ENCODE measurements at places on chromosomes 1 and 21. TPM values are rescaled to one million over a fixed set of nuclear protein-coding genes. Genes with fewer than 3 reads are reported as not detected.
A peak's percentile ranks its signal among the peaks of the same experiment; 100 is the strongest.

DNA sequence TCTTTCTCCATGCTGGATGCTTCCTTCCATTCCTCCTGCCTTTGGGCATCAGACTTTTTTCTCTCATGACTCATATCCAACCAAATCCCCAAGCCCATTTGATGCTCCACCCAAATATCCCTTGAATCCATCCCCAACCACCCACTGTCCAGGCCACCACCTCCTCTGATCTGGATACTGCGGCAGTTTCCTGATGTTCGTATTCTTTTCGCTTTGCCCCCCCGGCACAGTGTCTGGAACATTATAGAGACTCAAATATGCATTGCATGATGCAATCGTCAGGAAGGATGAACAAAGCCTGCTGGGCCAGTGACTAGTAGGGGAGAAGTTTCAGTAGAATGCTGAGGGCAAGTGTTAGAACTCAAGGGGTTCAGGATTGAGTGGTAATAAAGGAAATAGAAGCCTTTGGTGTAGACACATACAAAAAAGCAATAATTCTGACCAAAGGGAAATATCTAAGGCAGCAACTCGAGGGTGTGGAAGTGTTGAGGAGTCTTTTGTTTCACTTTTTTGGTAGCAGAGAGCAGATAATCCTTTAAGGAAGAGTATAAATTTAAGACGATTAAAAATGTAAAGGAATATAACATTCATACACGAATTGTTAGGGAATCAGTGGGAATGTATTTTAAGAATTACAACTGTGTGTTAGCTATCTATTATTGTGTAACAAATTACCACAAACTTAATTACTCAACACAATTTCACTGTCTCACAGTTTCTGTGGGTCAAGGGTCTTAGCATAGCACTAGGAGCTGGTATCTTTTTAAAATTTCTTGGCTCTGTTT lies 7.5 kb downstream of the S100A11 start:
- H3K27ac ChIP-seq, result no peak overlapping the region
- H3K4me3 ChIP-seq, result no peak overlapping the region
- no peaks in the 10 kb centered on the region for H3K27me3 ChIP-seq
- H3K4me1 ChIP-seq, result peaks cover 24% of the 10 kb centered on the region
- DNase-seq, result no peak
- peaks cover 24% of the 10 kb centered on the region for H3K36me3 ChIP-seq

CD5L gene
- total RNA-seq, result not detected

DNA sequence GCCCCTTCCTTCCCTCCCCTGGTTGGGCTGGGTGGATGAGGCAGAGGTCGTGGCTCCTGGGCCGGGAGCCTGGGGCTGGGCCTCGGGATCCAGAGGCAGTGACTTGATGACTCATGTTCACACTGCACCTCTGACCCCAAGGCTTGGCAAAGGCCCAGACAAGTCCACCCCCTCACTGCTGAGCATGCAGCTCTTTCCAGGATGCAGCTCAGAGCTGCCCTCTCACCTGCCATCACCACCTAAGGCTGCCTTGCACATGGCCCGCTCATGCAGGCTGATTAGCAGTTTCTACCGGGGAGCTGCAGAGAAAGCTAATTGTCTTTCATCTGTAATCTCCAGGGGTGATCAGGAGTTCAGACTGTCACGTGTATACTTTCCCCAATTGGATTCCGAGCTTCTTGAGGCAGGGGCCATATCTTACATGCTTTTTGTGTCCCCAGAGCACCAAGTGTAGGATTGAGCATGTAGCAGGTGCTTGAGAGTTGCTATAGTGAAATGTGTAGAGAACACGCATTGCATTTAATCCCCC lies 62.1 kb downstream of the LRRN2 start:
- no peak overlapping the region for H3K27ac ChIP-seq
- no peaks in the 10 kb centered on the region for H3K36me3 ChIP-seq
- peak; percentile 26 for DNase-seq
- H3K4me1 ChIP-seq, result peaks cover 26% of the 10 kb centered on the region
- no peak overlapping the region for H3K4me3 ChIP-seq

GRCh38 chr1:227411066-227411465 lies 92.8 kb upstream of the CDC42BPA start:
- no peak overlapping the region for H3K27ac ChIP-seq
- no peaks in the 10 kb centered on the region for H3K27me3 ChIP-seq
- no peaks in the 10 kb centered on the region for H3K4me1 ChIP-seq
- H3K36me3 ChIP-seq, result no peaks in the 10 kb centered on the region
- no peak overlapping the region for H3K4me3 ChIP-seq
- DNase-seq, result no peak

RHEX gene
- not detected for total RNA-seq

GRCh38 chr1:116476321-116476720 lies 94.5 kb downstream of the CD58 start:
- DNase-seq, result no peak
- H3K4me3 ChIP-seq, result no peak overlapping the region
- H3K4me1 ChIP-seq, result no peaks in the 10 kb centered on the region

DNA sequence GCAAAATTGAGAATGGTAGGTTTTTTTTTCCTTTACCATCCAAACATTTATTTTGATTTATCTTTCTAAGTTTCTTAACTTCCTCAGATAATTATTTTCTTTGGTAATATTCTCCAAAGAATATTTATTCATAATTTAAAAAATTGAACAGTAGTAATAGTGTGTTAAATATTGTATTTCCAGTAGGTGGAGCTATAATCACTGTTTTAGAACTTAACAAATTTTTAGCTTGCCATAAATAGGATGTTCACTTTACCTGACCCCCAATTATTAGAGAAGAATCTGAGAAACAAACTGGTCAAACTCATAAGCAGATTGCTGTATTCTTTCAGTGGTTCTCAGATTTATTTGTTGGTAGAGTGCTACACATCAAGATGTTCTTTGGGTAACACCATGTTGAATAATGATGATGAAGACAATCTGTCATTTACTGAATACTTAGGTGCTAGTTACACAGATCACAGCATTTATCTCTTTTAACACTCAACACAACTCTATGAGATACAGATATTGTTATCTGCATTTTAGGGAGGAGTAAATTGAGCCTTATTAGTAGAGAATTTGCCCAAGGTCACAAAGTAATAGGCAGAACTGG lies 82.4 kb upstream of the GPR88 start:
- no peak overlapping the region for H3K4me3 ChIP-seq
- no peaks in the 10 kb centered on the region for H3K27me3 ChIP-seq
- no peaks in the 10 kb centered on the region for H3K4me1 ChIP-seq
- H3K36me3 ChIP-seq, result no peaks in the 10 kb centered on the region

- H3K27ac ChIP-seq, result peak overlapping the region; percentile 72
- peak overlapping the region; percentile 37 for H3K4me3 ChIP-seq
- H3K4me1 ChIP-seq, result peaks cover 55% of the 10 kb centered on the region
- no peaks in the 10 kb centered on the region for H3K36me3 ChIP-seq
- no peaks in the 10 kb centered on the region for H3K27me3 ChIP-seq
Observed at GRCh38 chr1:156692441-156692924, 12.9 kb downstream of the CRABP2 start.

MTMR11 gene
- total RNA-seq, result 10.5 TPM

SPATA17 gene
- total RNA-seq, result 2.5 TPM

- H3K36me3 ChIP-seq, result no peaks in the 10 kb centered on the region
- no peak for DNase-seq
- no peak overlapping the region for H3K27ac ChIP-seq
- H3K27me3 ChIP-seq, result no peaks in the 10 kb centered on the region
Observed at GRCh38 chr21:28069450-28069923, 923.2 kb downstream of the LTN1 start.

- no peaks in the 10 kb centered on the region for H3K4me1 ChIP-seq
- no peaks in the 10 kb centered on the region for H3K27me3 ChIP-seq
- no peak overlapping the region for H3K4me3 ChIP-seq
- DNase-seq, result no peak
- no peak overlapping the region for H3K27ac ChIP-seq
Observed at GRCh38 chr1:195045072-195045471, 1563.2 kb downstream of the KCNT2 start.

DCDC2B gene
- 0.27 TPM for total RNA-seq

YTHDF2 gene
- total RNA-seq, result 90.6 TPM

GRCh38 chr1:193562121-193562520 lies 375.7 kb upstream of the B3GALT2 start:
- H3K4me1 ChIP-seq, result no peaks in the 10 kb centered on the region
- no peaks in the 10 kb centered on the region for H3K27me3 ChIP-seq
- H3K36me3 ChIP-seq, result no peaks in the 10 kb centered on the region
- no peak overlapping the region for H3K4me3 ChIP-seq
- no peak for DNase-seq

- no peak for DNase-seq
- no peaks in the 10 kb centered on the region for H3K27me3 ChIP-seq
- peak overlapping the region; percentile 74 for H3K4me3 ChIP-seq
Observed at GRCh38 chr1:159854116-159854692, 8.3 kb downstream of the VSIG8 start.

DNA sequence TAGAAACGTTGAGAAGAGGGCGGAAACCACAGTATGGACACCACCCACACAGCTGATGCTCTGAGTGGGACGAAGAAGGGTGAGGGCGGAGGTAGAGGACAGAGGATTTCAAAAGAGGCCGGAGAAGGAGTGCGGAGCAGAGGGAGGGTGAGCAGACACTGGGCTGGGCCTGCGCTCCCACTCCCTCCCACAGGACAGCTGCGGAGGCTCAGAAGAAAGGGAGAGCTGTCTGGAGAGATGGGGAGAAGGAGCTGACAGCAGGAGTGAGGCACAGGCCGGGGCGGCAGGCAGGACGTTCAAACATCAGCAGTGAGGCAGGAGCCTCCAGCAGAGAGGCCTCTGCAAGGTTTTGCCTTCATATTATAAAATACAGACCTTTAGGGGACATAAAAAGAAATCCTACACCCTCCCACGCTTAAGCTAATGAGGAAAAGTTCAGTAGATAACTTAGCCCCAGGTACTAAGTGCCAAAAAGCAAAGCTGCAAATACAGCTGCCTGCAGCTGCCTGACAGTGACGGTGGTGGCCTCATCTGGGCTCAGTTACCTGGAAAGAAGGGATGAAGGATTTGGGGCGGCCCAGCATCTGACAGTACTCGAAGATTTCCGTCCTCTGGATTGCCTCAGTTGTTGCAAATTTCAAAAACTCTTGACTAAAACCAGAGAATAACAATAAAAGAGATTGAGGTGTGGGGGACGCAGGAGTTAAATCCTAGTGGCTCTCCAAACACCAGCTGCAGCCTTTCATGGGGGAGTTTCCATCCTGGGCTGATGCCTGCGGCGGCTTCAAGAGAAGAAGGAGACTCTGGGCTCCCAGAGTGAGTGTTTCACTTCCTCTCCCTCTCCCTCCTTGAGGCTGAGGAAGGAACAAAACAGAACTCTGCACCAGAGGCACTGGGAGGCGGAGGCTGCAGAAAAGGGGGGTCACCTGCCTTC lies 25.6 kb downstream of the SEC16B start:
- no peaks in the 10 kb centered on the region for H3K4me1 ChIP-seq
- no peaks in the 10 kb centered on the region for H3K36me3 ChIP-seq
- H3K27ac ChIP-seq, result no peak overlapping the region
- no peaks in the 10 kb centered on the region for H3K27me3 ChIP-seq
- H3K4me3 ChIP-seq, result no peak overlapping the region

GRCh38 chr21:42391297-42391696 lies 4.6 kb downstream of the TMPRSS3 start:
- no peak overlapping the region for H3K27ac ChIP-seq
- no peaks in the 10 kb centered on the region for H3K4me1 ChIP-seq
- H3K36me3 ChIP-seq, result no peaks in the 10 kb centered on the region
- peaks cover 3% of the 10 kb centered on the region for H3K27me3 ChIP-seq
- no peak for DNase-seq
- H3K4me3 ChIP-seq, result no peak overlapping the region

DNA sequence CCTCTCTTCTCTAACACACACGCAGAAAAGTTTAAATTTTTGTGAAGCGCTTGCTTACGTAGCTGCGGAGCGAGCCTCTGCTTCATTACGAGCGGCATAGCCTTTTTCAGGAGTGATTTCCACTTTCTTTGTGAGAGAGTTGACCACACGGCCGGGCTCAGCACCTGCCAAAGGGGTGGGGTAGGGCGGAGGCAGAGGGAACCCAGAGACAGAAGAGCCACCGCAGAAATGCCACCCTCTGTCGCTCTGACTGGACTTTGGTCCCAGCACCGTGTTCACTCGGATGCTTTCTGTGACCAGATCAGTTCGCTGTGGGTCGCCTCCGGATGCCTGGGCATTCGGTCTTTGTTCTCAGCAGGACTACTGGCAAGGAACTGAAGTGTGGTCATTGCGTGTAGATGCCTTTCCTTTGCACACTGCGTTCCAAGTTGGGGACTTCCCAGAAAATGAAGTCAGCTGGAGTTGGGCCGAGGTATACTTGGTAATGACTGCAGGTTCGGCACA lies 883 bp downstream of the CHODL start:
- H3K27ac ChIP-seq, result no peak overlapping the region
- H3K36me3 ChIP-seq, result no peaks in the 10 kb centered on the region
- no peak overlapping the region for H3K4me3 ChIP-seq
- no peak for DNase-seq
- no peaks in the 10 kb centered on the region for H3K4me1 ChIP-seq

DNA sequence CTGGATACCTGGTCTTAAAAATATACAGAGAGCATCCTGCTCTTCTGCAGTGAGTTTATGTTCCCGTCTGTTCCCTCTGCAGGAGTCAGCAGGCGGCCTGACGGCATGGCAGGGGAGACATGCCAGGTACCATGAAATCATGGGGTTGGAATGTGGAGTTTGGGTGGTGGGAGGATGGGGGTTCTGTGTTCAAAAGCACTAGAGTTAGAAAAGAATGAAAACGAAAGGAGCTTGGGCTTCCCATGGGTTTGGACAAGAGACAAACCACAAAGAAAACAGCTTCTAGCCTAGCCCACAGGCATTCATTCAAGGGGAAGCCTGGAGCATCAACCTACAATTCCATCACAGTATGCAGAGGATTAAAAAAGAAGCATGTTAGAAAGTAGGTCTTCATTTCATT lies 59.9 kb downstream of the WARS2 start:
- H3K4me1 ChIP-seq, result no peaks in the 10 kb centered on the region
- no peaks in the 10 kb centered on the region for H3K36me3 ChIP-seq
- H3K4me3 ChIP-seq, result no peak overlapping the region
- H3K27me3 ChIP-seq, result no peaks in the 10 kb centered on the region

CFAP74 gene
- total RNA-seq, result 4.9 TPM

- no peaks in the 10 kb centered on the region for H3K36me3 ChIP-seq
- DNase-seq, result no peak
- H3K27me3 ChIP-seq, result no peaks in the 10 kb centered on the region
- H3K4me3 ChIP-seq, result no peak overlapping the region
- H3K27ac ChIP-seq, result no peak overlapping the region
Observed at GRCh38 chr1:40818264-40818961, 34.8 kb downstream of the KCNQ4 start.

CD53 gene
- total RNA-seq, result 0.96 TPM

ASB17 gene
- not detected for total RNA-seq

- no peak overlapping the region for H3K27ac ChIP-seq
- H3K4me3 ChIP-seq, result no peak overlapping the region
- no peak for DNase-seq
- no peaks in the 10 kb centered on the region for H3K27me3 ChIP-seq
- no peaks in the 10 kb centered on the region for H3K36me3 ChIP-seq
Observed at GRCh38 chr1:153697191-153698019, 18.9 kb downstream of the NPR1 start.

GRCh38 chr1:69587391-69587790 lies 19.7 kb downstream of the LRRC7 start:
- peaks cover 6% of the 10 kb centered on the region for H3K27me3 ChIP-seq
- H3K27ac ChIP-seq, result no peak overlapping the region
- H3K36me3 ChIP-seq, result no peaks in the 10 kb centered on the region
- no peak for DNase-seq
- no peaks in the 10 kb centered on the region for H3K4me1 ChIP-seq
- H3K4me3 ChIP-seq, result no peak overlapping the region

OR2L3 gene
- not detected for total RNA-seq

All from HCT116 (cell line).